ENCODE measurements at places on chromosomes 1 and 21. TPM values are rescaled to one million over a fixed set of nuclear protein-coding genes. Genes with fewer than 3 reads are reported as not detected.

Gene TMEM82
- total RNA-seq, result not detected

- no peaks in the 10 kb centered on the region for H3K36me3 ChIP-seq
- peaks cover 29% of the 10 kb centered on the region for H3K4me1 ChIP-seq
- no peak overlapping the region for H3K4me3 ChIP-seq
- no peaks in the 10 kb centered on the region for H3K27me3 ChIP-seq
- H3K27ac ChIP-seq, result 0 out of 2 replicates have a peak overlapping the region, but pooled peaks have one; percentile 3
These were observed 20.9 kb downstream of the DPH5 start for GRCh38 chr1:101004670-101005069.

Gene CLDN14
- 0.51 TPM for total RNA-seq

Gene GJA5
- 2.3 TPM for total RNA-seq

Gene NEXN
- total RNA-seq, result 17.2 TPM

- peaks cover 6% of the 10 kb centered on the region for H3K4me1 ChIP-seq
- H3K36me3 ChIP-seq, result no peaks in the 10 kb centered on the region
- no peaks in the 10 kb centered on the region for H3K27me3 ChIP-seq
- H3K4me3 ChIP-seq, result no peak overlapping the region
These were observed 37.8 kb upstream of the WNT2B start for GRCh38 chr1:112470966-112471365.

Gene RASSF5
- 0.89 TPM for total RNA-seq

- no peaks in the 10 kb centered on the region for H3K27me3 ChIP-seq
- H3K36me3 ChIP-seq, result no peaks in the 10 kb centered on the region
- no peak for DNase-seq
- no peak overlapping the region for H3K27ac ChIP-seq
- no peaks in the 10 kb centered on the region for H3K4me1 ChIP-seq
- H3K4me3 ChIP-seq, result no peak overlapping the region
These were observed 578.9 kb upstream of the NR5A2 start for GRCh38 chr1:199448646-199449045.

Gene KCNC4
- 29.3 TPM for total RNA-seq

Gene GPR37L1
- not detected for total RNA-seq

Gene PRAMEF2
- not detected for total RNA-seq

DNA sequence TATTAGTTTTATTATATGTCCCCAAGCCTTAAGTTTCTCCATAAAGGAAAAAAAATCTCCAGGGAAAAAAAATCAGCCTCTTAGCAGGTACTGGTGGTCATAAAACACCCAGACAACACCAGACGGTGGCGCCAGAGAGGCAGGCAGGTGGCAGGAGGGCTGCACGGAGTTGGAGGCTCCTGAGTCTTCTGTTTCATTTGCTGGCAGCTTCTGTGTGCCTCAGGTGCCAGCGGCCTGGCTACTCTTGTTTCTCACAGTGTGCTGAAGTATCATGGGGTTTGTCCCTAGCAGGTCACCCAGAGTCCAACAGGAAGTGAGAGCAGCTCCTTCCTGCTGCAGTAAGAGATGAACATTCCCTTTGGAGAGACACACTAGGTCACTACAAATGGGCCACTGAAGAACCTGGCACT is 123.3 kb upstream of the GADD45A start:
- H3K4me1 ChIP-seq, result peaks cover 10% of the 10 kb centered on the region
- H3K27me3 ChIP-seq, result no peaks in the 10 kb centered on the region
- no peak overlapping the region for H3K27ac ChIP-seq
- DNase-seq, result peak; percentile 87
- H3K4me3 ChIP-seq, result no peak overlapping the region

- no peak for DNase-seq
- no peak overlapping the region for H3K27ac ChIP-seq
- H3K4me3 ChIP-seq, result no peak overlapping the region
- no peaks in the 10 kb centered on the region for H3K36me3 ChIP-seq
These were observed 26.6 kb upstream of the RGS13 start for GRCh38 chr1:192609110-192610079.

- H3K27me3 ChIP-seq, result no peaks in the 10 kb centered on the region
- DNase-seq, result peak; percentile 49
- H3K4me3 ChIP-seq, result peak overlapping the region; percentile 85
- H3K4me1 ChIP-seq, result peaks cover 17% of the 10 kb centered on the region
- H3K36me3 ChIP-seq, result peaks cover 3% of the 10 kb centered on the region
These were observed 1.2 kb downstream of the TRIM11 start for GRCh38 chr1:228405200-228405978.

Gene HSD3B2
- not detected for total RNA-seq

- no peaks in the 10 kb centered on the region for H3K4me1 ChIP-seq
- no peak for DNase-seq
- H3K27ac ChIP-seq, result no peak overlapping the region
These were observed 20.5 kb upstream of the SIPA1L2 start for GRCh38 chr1:232650418-232650817.

- no peaks in the 10 kb centered on the region for H3K27me3 ChIP-seq
- no peaks in the 10 kb centered on the region for H3K36me3 ChIP-seq
- H3K4me3 ChIP-seq, result no peak overlapping the region
- peaks cover 30% of the 10 kb centered on the region for H3K4me1 ChIP-seq
- peak; percentile 31 for DNase-seq
These were observed 189.5 kb downstream of the RASAL2 start for GRCh38 chr1:178283409-178283808.

- H3K36me3 ChIP-seq, result no peaks in the 10 kb centered on the region
- DNase-seq, result no peak
- no peak overlapping the region for H3K4me3 ChIP-seq
- no peak overlapping the region for H3K27ac ChIP-seq
- 0 out of 2 replicates have a peak, but pooled peaks cover 4% of the 10 kb centered on the region for H3K4me1 ChIP-seq
These were observed 31.4 kb upstream of the KAZN start for GRCh38 chr1:14567056-14567455.
